ENCODE measurements at places on chromosomes 11 and 22.

GRCh38 chr11:1628506-1629325, 859 bp upstream of the KRTAP5-5 start:
- peak; percentile 68 for DNase-seq

DNA sequence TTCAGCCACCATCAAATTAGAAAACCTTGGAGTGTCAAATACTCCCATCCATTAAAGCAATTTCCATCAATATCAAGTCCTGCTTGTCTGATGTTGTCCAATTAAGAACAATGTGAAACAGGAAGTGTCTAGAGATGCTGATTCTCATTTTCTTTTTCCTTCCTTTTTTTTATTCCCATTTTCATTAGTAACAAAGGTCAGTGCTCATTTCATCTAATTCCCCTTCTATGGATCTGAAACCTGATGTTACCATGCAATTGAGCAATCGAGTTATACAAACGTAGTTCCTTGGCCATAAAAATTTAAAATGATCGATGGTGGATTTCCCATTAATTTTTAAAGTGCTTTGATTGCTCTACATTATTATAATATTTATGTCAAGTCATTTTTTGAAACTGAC, 330.6 kb upstream of the ZC3H12C start:
- DNase-seq: no peak

DNA sequence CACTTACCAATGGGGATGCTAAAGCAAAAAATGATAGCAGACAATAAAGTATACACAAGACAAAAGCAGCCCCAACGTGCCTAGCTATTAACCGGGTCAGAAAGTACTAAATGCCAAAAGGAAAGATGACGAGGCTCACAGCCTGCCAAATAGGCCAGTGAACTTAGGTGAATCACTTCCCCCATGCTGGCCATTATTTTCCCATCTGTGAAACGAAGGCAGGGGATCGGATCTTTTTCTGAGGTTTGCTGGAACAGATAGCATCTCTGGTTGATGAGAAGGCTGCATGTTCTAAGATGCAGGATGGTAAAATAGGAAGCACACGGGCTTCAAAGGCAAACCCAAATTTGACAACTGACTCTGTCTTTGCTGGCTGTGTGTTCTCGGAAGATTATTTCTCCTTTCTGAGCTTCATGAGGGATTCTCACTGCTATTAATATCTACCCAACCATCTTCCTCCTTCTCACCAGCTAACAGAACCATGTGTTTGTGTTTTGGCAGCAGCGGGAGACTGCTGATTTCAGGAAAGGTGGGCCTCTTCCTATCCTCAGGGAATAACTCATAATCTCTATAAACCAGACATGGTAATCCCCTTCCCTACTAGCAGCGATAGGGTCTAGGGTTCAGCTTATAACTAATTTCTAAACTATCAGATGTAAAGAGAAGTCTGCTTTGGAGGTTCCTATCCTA, 390.7 kb downstream of the LARGE1 start:
- no peak for DNase-seq

- peak; percentile 62 for DNase-seq
Measured at GRCh38 chr11:10310301-10310841, 5.5 kb downstream of the ADM start.

GRCh38 chr11:120128392-120129119, 9.4 kb downstream of the TRIM29 start:
- peak; percentile 87 for DNase-seq

DNA sequence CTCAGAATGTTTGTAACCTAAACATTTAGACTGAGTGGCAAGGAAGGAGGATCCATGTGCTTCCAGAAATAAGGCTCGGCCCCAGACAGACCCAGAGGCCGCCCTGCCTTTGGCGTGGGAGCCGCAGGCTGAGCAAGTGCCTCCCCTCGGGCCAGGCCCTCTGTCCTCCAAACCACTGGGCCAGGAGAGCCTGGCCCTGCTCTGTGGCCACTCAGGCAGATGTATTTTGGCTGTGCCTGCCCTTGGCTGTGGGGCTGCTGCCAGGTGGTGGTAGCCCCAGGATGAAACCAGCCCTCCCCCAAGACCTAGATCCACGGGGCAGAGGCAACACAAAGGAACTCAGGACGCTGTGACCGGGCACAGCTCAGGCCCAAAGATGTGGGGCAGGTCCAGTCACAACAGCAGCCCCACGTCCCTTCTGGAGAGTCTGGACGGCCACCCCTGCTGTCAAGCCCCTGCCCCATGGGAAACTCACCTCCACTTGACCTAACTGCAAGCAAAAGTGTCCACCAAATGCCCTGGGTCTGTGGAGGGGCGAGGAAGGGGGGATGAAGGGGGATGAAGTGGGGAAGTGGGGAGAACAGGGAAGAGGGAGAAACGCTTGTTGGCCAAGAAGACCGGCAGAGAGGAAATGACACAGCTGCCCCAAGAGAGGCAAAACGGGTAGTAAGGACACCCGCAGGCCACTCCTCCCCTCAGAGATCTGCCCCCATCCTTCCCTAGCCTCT, 24.0 kb downstream of the PISD start:
- no peak for DNase-seq

DNA sequence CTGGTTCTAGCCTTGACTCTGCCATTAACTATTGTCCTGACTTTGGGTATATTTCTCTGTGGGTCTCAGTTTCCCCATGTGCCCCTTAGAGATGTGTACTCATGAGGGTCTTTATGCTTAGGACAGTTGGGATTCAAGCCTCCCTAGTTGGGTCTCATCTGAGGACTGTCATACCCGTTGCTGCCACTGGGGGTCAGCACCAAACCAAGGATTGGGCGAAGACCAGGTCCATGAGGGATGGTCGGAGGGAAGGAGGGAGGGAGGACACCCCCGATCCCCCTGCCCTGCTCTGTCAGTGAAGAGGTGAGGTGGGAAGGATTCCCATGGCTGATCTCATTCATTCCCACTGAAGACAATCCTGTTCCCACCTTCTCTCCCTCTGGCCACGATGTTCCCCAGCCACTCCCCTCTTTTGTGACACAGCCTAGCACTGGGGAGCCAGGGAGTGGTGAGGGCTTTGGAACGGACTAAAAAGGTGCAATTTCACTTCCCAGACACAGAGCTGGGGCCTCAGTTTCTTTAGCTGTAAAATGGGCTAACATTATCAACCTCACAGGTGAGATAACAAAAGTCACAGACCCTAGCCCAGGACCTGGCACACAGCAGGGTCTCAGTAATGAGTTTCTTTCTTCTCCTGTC, 12.4 kb upstream of the KLHL35 start:
- DNase-seq: peak; percentile 79

DNA sequence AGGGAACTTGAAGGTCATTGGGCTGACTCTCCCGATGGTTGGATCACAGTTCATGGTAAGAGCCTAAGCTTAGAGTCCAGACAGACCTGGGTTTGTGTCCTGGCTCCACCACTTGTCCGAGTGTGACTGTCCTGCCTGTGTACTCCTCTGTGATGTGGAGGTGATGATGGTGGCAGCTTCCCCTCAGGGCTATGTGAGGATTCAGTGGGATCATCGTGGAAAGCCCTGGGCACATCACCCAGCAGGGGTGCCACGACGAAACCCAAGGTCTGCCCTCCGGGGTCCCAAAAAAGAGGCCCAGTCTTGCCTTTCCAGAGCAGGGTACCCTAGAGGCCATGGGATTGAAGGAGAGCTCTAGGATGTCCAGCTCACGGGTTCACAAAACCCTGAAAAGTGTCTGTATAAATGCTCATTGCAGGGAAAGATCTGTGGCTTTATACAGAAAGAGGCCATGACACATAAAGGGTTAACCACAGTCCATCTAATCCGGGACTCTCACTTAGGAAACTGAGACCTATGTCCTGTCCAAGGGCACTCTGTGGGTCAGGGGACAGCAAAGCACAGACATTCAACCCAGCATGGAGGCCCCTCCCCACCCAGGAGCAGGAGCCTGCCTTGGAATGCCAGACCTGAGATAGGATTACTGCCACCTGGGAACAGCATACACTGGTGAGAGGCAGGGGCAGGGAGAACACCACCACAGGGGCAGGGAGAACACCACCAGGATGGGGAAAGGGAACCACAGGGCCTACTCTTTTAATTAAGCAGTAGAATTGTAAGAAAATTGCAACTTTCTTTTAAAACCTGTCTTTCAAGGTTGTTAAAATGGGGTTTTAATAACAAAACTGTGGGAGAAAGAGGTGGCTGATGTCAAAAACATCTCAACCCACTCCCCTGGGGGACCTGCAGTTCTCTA, 51.3 kb downstream of the IGLL5 start:
- no peak for DNase-seq

DNA sequence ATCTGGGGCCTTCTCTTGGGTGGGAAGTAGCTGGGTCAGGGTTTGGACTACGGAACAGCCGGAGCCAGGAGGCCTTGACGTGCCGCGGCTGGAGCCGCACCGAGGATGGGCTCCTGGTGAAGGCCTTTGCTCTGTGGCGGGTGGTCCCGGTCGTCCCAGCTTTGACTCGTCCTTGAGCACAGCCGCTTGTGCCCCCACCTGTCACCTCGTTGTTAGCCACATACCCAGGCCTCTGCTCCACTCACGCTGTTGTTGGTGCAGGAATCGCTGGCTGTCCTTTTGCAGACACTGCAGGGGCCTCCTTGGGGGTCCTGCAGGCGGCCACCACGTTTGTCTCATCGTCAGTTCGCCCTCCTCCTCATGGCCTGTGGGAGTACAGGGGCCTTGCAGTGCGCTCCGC, 17.1 kb downstream of the PHRF1 start:
- no peak for DNase-seq

- DNase-seq: no peak
Measured at GRCh38 chr11:93526641-93527583, 16.3 kb downstream of the SMCO4 start.

DNA sequence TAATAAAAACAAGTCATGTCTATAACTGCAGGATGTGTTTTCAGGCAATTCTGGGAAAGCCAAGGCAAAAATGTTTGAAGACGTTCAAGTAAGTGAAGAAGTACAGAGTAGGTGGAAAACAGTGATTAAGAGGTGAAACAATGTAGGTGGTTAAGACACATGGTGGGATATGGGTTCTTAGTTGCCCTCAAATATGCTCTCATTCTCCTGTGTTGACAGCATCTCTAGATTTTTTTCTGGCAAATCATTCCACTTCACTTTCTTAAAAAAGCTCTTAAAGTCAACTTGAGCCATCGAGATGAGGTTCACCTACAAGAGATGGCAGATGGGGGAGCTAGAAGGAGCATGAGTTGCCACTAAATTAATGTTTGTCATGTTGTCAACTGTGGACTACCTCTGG, 1041.0 kb upstream of the CNTN5 start:
- DNase-seq: no peak

- peak; percentile 87 for DNase-seq
Measured at GRCh38 chr11:76721755-76722677, 51.5 kb upstream of the LRRC32 start.

DNA sequence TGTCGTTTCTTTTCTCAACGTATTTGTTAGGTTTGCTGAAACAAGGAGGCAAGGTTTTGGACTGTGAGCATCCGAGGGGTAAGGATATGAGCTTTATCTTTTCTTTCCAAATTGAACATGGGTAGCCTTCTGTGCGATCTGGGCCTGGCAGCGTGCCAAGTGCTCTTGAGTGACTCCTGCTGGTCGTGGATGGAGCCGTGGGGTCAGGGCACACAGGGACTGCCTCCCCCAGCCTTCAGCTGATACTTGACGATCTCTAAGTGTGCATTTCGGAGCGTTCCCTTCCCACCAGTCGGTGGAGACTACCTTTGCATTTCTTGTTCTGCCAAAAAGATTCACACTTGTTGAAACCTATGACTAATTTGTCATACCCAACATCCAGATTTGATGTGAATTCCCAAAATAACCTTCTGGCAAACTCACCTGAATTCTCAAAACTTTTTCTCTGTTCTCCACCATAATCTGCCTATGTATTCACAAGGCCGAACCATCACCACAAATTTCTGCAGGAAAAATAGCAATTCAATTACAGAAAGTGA, 40.1 kb upstream of the CLMP start:
- no peak for DNase-seq

DNA sequence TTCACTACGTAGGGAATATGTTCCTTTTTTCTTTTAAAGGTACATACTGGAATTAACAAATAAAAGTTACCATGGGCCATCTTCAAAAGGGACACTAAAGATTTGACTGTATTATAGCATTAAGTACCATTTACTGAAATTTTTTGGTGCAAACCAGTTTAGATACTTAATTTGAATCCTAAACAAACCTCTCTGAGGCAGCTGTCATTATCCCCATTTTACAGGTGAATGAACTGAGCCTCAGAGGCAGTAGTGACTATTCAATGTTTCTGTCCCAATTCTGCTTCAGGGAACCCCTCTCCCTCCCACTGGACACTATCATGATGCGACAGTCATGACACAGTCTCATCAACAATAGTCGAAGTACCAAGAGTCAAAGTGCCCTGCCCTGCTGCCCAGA, 76.2 kb upstream of the PHF21A start:
- DNase-seq: no peak

DNA sequence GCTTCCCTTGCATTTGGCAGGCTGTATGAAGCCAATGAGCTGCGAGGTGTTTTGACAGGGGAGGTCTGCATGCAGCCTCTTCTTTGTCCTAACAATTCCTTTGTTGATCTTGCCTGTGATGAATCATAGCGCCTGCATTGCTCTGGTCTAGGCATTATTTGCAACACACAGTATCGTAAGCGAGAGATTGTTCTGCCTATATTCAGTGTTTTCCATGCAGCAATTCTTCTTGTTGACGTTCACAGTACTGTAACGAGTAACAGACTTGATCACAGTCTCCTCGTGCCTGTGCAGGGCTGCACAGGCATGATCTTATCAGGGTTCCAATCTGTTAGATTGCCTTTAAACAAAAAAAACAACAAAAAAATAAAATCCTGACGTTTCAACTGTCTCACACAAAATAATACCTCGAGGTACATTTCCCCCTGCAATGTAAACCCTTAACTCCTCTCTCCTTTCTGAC, 13.9 kb upstream of the ADSL start:
- DNase-seq: no peak

DNA sequence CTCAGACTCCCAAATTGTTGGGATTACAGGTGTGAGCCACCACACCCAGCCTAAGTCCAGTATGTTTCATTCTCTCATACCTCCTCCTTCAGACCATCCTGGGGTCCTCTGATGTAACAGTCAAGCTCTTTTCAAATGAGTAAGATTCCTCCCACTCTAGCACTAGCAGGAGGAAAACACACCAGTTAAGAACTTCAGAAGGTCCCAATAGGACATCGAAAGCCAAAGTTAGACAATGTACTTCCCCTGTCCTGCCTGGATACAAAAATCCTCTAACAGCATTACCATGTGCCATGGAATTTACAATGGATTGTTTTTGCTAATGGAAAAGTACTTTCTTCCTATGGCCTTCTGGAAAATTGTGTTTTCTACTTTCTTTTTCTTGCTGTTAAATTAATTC, 67.1 kb downstream of the CCDC34 start:
- DNase-seq: no peak

All from femur (tissue), 1 donor.